NAMALWA (cell line): ENCODE measurements at places on chromosomes 5 and 9.

GRCh38 chr9:123338710-123339665 is 17.0 kb upstream of the CRB2 start:
- peak; percentile 96 for DNase-seq

DNA sequence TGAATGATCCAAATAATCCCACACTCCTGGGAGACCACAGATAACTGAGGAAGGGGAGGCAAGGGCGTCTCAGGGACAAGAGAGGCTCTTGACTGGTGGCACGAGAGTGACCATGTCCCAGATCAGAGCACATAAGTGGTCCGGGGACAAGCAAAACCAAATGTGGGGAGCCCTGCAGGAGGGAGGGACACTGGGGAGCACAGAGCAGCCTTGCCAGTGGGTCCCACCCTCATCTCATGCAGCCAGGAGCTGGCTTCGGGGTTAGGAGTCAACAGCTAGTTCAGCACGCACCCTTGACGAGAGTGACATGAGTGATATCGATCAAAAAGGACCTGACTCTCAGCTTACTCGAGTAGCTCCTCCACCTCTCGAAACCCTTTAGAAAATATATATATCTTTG is 16.5 kb upstream of the UBE2QL1 start:
- DNase-seq: no peak

GRCh38 chr5:138752341-138752950 is 779 bp upstream of the CTNNA1 start:
- DNase-seq: no peak

DNA sequence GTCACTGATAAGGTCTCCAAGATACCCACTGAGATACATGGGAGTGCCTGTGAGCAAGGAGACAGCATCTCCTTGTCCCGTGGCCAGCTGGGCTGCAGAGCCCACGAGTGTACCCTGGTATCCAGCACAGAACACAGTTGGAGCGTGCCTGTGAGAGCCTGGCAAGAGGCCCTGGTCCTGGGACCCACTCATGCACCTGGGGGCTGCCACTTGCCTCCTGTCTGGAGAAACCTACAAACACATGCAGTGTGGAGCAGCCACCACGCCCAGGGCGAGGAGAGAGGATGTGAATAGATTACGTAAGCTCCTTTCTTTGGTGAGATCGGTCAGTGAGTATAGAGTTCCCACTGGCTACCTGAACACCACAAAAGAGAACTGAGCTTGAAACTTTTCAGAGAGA is 88.3 kb downstream of the CTNND2 start:
- no peak for DNase-seq

DNA sequence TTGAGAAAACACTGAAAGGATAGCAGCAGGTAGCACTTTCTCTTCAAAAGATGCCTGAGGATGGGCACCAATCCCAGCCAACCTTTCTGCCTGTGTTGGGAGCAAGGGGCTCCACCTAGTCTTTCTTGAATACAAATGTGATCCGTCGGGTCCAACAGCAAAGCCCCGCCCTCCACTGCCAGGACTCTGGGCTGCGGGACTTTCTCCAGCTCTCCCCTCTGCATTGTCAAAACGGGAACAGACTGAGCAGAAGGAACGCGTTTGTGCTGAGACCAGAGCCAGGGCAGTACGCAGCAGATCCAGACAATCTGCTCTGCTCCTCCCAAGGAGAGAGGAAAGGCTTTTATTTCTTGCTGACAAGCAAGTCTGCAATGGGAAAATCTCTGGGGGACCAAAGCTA is 139.7 kb downstream of the SEC61B start:
- DNase-seq: no peak

- DNase-seq: no peak
Observed at GRCh38 chr9:135949501-135950134, 11.6 kb downstream of the UBAC1 start.

- DNase-seq: no peak
Observed at GRCh38 chr9:6904371-6904770, 146.6 kb downstream of the KDM4C start.

DNA sequence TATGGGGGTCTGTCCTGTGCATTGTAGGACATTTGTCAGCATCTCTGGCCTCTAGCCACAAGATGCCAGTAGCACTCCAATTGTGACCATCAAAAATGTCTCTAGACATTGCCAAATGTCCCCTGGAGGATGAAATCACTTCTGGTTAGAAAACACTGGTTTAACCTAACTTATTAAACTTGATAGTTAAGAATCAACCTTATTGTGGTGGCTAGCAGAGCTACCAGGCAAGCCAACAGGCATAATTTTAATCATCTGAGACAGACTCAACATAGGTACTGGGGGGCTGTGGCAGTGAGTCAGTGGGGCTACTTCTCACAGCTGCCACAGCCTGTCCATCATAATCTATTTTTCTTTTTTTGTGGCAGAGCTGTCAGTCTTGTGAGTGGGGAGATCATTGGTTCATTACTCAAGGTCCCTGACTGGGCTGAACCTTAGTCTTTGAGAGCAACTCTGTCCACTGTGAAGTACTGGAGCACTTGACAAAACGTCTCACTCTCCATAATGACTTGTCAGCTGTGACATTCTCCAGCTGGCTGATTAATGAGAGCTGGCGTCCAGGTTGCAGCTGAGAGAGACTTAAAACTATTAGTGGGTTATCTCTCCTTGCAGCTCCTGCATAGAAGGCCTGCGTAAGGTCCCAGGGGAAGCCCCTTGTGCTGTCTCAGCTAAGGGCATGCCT is 107.9 kb downstream of the DCP2 start:
- DNase-seq: no peak

DNA sequence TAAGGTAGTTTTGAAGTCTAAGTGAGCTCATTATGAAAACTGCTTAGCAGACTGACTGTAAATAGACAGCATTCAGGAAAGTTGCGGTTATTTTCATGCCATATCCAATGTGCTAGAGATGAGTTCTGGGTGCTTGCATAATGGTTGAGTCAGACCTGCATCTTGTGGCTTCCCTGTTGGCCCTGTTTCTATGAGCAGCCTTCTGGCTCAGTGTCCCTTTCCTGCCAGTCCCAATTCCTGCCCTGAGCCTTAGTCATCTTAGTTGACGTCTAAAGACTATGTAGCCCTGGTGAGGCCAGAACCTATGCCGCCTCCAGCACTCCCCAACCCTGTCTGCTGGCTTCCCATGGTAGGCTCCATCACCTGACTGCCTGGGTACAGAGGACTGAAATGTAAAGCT is 76.3 kb upstream of the TNFSF8 start:
- DNase-seq: no peak

DNA sequence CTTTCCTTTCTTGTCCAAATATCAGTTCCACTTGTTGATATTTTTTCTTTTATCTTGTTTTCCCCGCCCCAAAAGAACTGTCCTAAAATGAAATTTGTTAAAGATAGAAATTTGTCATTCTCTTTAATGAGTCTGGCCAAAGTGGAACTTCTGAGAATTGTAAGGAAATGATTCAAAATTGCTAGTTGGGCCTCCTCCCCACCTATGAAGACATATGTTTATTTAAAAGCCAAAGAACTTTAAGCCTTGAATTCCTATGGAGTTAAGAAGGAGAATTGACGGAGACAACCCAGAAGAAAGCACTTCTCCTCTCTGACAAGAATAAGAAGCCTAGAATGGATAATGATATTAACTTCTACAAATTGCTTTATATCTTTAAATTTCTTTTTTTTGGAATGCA is 59.1 kb upstream of the ALDH1A1 start:
- no peak for DNase-seq

- no peak for DNase-seq
Observed at GRCh38 chr9:132864691-132865090, 13.4 kb downstream of the AK8 start.

DNA sequence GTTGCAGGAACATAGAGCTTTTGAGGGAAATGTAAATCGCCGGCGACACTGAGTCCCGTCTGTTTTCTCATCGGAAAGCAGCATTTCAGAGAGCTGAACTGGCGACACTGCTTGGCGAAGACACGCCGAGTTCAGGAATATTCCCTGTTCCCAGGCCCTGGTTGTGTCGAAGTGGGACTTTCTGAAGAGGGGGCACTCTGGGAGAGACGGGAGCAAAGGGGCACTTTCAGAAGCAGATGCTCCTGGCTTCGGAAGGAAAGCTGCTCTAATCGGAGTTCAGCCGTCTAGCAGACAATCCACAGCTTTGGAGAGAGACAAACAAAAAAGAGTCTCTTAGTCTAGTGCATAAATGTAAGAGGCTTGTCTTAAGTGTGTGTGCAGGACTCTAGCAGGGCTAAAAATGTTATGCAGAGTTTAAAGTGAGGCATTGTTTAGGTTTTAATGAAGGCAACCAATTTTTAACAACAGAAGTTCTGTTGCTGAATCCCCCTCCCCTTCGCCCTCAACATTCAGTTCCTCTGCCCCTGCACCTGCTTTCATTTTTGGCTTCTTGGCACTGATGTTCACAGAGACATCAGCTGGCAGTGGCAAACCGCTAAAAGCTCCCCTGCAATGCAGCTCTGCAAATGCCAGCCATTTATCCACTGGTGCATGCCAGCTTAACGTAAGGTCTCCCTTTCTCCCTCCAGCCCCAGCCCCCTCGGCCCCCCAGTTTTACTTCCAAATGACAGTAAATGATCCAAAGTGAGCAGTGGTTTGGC is 289.5 kb upstream of the MPDZ start:
- DNase-seq: peak; percentile 8

DNA sequence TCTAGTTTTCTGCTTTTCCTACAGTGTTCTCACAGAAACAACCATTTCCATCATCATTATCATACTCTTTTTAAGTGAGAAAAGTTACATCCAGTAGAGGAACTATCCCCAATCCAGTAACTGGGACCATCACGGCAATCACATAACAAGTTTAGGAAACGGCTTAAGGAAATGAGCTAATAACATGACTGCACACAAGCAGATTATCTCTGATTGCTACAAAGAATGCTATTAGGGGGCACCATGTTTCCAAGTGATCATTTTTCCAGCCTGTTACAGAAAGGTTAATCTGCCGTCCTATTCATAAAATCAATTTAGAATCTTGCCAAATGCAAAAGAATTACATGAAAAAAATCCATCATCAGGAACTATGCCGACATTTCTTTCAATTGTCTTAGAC is 94.6 kb downstream of the EFNA5 start:
- no peak for DNase-seq

DNA sequence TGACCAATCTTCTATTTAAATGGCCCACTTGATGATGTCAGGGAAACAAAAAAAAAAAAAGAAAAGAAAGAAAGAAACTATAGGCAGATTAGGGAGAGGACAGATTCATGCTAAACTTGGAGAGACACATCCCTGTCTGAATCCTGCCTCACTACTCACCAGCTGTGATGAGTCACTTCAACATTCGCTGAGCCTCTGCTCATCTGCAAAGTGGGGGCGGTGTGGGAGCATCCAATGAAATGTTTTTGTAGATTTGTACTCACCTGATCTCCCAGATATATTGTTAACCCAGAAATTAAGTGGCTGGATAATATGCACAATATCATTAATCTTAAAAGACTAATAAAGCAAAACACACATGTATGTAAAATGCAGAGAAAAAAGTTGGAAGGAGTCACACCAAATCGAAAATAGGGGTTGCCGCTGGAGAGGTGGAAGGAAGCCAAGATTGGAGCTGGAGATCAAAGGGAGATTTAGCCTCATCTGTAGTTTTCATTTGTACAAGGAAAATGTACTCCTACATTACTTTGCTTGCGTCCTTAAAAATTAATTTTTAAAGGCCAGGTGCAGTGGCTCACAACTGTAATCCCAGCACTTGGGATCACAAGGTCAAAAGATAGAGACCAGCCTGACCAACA is 17.0 kb upstream of the ERGIC1 start:
- DNase-seq: no peak

GRCh38 chr9:93585695-93586094 is 9.3 kb downstream of the PHF2 start:
- DNase-seq: no peak

DNA sequence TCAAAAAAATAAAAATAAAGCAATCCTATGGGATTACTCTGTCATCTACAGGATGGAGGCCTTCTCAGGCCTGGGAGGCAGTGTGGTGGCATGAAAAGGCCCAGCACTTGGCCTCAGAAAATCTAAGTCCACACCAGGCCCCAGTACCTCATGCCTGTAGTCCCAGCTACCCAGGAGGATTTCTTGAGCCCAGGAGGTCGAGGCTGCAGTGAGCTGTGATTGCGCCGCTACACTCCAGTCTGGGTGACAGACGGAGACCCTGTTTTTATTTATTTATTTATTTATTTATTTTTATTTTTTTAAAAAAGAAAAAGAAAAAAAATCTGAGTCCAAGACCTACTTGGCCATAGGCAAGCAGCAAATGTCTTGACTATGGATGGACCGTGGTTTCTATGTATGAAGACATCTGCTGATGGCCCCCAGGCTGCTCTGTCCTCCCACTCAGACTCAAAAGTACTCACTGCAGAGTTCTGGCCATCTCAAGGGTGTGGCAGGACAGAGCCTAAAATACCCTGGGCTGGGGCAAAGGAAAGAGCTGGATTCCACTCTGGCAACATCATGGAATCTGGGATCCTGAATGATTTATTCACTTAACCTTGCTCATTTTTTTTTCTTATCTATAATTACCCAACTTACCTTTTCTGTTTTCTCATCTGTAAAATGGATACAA is 55.0 kb downstream of the ARHGEF37 start:
- no peak for DNase-seq

DNA sequence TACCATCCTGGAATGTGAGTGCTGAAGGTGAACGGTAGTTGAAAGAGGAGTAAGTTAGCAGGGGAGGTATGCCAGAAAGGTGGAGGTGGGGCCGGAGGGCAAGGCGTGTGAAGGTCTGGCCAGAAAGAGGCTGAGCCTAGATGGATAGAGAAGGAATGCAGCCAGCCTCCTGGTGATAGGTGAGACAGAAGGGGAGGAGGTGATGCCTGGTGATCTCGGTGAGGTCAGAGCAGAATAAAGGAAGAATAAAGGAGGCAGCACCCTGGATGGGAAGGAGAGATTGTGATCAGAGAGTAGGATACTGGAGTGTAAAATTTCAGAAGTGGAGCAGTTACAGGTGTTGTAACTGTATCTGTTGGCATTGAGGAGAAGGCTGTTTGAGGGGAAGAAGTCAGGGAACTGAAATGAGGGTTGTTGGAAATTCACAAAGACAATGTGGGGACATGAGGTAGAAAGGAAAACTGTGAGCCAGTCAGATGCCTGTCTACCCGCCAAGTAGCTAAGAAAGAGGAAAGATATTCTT is 2.0 kb downstream of the GNG10 start:
- DNase-seq: no peak

GRCh38 chr9:126586236-126586635 is 27.5 kb upstream of the LMX1B start:
- no peak for DNase-seq

DNA sequence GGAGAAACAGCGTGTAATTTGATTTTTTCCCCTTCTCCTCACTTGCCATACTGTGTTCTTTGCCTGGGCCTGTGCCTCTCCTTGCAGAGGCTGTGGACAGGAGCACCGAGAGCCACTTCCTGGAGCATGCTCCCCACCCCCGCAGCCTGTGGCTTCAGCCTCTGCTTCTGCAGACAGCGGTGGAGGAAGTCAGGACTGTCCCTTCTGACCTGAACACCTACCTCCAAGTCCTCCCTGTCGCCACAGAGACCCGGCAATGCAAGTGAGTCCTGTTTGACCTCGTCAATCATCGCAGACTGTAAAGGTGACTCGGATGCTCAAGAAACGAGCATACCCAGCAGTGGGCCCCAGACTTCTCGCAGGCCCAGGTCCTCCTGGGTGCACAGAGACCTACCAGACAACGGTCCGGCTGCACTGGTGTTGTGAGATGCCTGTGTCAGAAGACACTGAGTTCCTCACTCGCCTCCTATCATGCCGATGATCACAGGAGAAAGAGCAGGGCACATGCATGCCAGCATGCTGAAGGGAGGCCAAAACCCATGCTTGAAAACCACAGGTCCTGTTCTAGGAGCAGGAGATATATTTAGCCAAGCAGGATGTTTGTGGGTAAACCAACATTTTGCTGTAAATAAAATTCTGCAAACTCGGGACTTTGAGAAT is 198.8 kb downstream of the AUH start:
- DNase-seq: no peak

- DNase-seq: peak; percentile 29
Observed at GRCh38 chr5:172910828-172911627, 48.2 kb upstream of the RPL26L1 start.
